ENCODE measurements at places on chromosomes 16 and 17.

DNA sequence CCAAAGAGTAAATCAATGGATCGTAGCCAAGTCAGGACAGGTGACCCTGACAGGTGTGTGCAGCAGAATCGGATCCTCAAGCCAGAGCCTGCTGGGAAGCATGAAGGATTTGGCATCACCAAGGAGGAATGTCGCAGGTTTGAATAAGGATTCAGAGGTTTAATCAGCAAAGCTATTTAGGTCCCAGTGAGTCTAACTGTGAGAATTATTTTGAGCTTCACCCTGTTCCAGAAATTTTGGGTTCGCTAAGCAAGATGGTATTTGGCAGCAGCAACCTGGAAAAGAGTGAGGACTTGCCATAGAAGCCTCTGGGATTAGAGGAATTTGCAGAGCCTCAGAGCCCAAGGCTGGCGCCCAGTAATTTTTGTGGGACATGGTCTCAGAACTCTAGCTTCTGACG lies 173.0 kb downstream of the CCDC182 start:
- no peak for DNase-seq

DNA sequence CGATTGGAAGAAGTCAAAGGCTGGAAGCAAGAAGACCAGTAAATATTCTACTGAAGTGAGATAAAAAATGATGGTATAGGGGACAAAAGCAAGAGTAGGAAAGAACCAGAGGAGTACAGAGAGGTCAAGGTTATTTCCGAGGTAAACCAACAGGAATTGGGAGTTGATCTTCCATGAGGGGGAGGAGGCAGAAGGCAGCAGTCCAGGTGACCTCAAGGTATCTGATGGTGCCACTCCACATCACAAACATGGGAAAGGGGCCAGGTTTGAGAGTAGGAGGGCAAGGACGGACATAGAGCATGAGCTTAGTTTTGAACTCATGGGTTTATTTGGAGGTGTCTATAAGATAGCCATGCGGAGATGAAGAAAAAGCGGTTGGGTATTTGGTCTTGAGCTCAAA lies 79.4 kb upstream of the CDYL2 start:
- DNase-seq, result no peak

DNA sequence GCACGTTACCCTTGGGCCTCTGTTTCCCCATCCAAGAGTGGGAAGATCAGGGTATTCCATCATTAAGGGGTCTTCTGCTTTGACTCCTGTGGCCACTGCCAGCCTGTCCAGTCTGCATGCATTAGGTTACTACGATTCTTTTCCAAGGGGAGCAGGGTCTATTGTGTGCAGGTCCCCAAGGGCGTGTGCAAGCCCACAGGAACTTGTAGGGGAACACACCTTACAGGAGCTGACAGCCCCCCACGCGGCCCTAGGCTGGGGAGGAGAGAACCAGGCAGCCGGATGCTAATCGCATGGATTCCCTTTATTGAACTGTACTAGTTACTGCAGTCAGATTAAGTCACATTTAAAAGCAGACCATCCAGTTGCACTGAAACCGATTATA lies 116.7 kb downstream of the C16orf78 start:
- DNase-seq, result no peak

- no peak for DNase-seq
These were observed 113.8 kb downstream of the MSI2 start for GRCh38 chr17:57370037-57370581.

GRCh38 chr16:49779979-49780378 lies 75.9 kb downstream of the ZNF423 start:
- no peak for DNase-seq

GRCh38 chr17:35879773-35880654 lies at the start of gene CCL5:
CCL5 (minus strand) TSS chr17:35880360.
- no peak for DNase-seq

- no peak for DNase-seq
These were observed 14.2 kb downstream of the CX3CL1 start for GRCh38 chr16:57386381-57386951.

DNA sequence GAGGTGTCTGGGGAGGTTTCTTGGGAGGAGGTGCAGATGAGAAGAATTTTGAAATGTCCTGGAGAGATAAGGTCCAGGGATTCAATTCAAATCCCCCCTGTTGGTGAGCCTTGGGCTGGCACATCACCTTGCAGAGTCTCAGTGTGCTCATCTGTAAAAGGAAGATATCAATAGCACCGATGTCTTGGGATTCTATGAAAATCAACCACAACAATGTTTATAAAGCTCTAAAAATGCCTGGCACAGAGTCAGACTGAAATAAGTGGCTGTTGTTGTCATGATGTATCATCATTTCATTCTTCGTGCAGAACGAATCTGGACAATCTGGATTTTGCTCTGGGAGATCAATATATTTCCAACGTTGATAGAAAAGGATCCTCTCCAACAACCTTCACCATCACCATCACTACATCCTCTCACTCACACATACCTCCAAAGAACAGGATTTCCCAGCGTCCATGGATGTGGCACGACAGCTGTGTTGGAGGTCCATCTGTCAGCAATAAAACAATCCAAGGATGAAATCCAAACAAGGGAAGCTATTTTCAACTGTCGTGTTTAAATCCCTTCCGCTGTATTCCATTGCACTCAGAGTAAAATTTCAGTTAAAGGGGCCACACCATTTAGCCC lies 393.7 kb upstream of the DYNLRB2 start:
- no peak for DNase-seq
